ENCODE measurements at places on chromosomes 3 and 15.

- no peak for DNase-seq
Measured at GRCh38 chr15:38514601-38515000, 50.0 kb downstream of the RASGRP1 start.

- DNase-seq = peak; percentile 49
Measured at GRCh38 chr15:65980824-65981456, 111.6 kb downstream of the RAB11A start.

DNA sequence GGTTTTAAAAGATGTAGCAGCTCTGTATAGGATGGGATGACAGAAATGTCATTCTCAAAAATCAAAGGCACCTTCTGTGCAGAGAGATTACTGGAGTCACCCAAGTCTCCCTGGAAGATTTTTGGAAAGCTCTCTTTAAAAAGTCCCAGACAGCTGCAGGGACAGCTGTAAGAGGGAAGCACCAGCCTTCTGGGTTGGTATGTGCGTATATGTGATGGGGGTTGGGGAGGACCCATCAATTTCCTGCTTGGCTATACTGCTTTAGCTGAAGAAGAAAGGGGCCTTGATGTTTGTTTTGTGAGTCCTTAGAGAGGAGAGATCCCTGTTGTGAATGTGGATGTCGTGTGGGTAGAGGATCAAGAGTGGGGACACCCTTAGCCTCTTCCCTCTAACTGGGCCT, 5.4 kb upstream of the SEC11A start:
- DNase-seq = no peak

DNA sequence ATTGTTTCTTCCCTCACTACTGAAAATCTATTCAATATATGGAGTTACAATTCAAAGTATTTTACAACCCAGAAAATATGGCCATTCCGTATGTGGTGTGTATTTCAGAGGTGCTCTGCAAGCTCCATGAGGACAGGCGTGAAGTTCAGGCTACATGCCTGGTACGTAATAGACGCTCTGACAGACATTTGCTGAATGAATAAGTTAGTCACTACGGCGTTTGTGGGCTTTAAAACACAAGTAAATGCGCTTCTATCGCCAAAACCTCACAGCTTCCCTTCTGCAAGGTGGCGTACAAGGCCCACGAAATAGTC, 701 bp upstream of the TIPARP start:
- DNase-seq = no peak
